Renal cortical epithelial cell (primary cell): ENCODE measurements at places on chromosomes 3 and 15. TPM values are rescaled to one million over a fixed set of nuclear protein-coding genes. Genes with fewer than 3 reads are reported as not detected.

- no peak for DNase-seq
These were observed 7.3 kb downstream of the FAM131A start for GRCh38 chr3:184344579-184345316.

MYO1E gene
- total RNA-seq: 444 and 694 TPM in 2 replicates

LMAN1L gene
- total RNA-seq: not detected in 2 replicates

- DNase-seq: peak; percentile 82
These were observed 1.5 kb upstream of the HEG1 start for GRCh38 chr3:125057186-125057850.

COL6A6 gene
- not detected in 2 replicates for total RNA-seq

ATP13A5 gene
- not detected in 2 replicates for total RNA-seq

- DNase-seq: peak; percentile 42
These were observed 193.4 kb upstream of the RASGRP1 start for GRCh38 chr15:38758043-38758442.

ACAD11 gene
- 34.6 and 81.0 TPM in 2 replicates for total RNA-seq

PROK2 gene
- not detected in 2 replicates for total RNA-seq

C3orf49 gene
- total RNA-seq: not detected in 2 replicates

DNA sequence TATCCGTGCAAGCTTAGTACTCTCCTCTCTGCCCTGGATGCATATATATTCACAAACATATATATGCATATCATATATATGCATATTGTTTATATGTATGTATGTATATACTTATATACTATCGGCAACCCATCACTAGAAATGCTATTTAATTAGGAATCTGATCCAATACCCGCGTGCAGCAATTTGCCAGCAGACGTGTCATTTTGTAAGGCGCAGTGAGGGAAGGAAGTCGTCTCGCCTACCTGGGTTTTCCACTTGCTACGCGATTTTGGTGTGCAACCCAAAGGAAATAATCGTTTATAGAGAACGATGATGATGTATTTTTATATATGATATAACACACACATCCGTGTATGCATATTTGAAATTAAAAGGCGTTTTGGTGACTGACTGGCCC, 5.6 kb upstream of the FEZF2 start:
- DNase-seq: no peak

DNA sequence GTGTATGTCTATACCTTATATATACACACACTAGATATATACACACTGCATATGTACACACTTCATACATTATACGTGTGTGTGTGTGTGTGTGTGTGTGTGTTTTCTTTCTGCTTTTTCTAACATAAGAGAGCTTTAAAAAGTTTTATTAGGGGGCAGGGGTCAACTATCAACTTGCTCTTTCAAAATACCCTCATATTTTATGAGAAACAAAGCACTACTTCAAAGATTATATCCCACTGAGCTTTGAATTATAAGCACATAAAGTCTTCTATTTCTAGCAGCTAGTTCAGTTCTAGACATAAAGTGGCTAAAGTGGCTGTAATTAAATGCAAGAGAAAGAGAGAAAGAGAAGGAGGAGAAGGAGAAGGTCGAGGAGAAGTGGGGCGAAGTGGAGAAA, 1361.3 kb downstream of the ZPLD1 start:
- DNase-seq: no peak

DNA sequence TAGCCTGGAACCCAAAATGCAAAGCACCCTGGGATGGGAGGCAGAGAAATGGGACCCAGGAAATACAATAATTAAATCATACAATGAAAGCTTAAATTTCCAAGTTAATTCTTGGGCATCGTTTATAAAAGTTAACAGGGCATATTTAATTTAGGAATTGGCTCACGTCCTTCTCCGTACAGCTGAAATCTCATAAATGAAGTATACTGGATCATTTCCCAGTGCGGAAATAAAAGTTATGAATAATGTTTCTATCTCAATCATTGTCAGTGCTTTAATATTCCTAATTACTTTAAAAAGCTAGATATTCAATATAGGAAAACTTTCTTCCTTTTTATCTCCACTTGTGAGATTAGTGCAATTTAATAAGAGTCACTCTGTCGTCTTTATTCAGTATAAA, 164.0 kb downstream of the MEGF11 start:
- no peak for DNase-seq

- DNase-seq: no peak
These were observed 27.6 kb downstream of the ZNF592 start for GRCh38 chr15:84775867-84776449.

DNA sequence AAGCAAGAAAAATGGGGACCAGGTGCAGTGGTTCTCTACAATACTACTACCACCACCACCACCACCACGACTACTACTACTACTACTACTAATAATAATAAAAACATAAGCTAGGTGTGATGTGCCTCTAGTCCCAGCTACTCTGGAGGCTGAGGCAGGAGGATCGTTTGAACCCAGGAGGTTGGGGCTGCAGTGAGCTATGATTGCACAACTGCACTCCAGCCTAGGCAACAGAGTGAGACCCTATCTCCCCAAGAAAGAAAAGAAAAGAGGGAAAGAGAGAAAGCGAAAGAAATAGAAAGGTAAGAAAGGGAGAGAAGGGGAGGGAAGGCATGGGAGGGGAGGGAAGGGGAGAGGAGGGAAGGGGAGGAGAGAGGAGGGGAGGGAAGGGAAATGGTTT, 350.6 kb downstream of the FOXP1 start:
- DNase-seq: no peak

- no peak for DNase-seq
These were observed 189.0 kb downstream of the STT3B start for GRCh38 chr3:31721676-31722075.

DNA sequence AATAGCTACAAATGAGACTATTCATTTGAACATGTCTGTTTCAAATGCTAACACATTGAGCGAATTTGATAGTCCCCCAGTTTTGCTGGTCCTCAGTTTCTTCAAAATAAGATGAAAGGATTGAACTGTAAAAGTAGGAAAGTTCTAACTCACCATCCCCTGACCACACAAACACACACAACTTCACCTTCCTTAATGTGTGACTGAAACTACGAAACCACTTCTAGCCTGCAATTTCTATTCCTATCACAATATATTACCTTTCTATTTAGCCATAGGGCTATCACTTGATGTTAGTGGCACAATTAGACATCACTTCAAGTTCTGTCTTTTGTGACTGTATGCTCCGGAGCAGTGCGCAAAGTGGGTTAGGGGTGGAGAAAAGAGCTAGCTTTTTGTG, 14.9 kb downstream of the BTLA start:
- DNase-seq: no peak

DNA sequence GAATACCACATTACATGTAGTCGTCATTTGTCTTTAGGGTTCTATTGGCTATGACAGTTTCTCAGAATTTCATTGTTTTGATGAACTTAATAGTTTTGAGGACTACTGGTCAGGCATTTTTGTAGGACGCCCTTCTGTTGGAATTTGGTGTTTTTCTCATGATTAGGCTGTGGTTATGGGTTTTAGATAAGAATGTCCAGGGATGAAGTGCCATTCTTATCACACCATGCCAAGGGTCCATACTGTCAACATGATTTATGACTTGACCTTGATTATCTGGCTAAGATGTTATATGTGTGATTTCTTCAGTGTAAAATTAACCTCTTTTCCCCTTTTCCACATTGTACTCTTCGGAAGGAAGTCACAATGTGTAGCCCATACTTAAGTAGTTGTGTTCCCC, 135.3 kb downstream of the DIPK2A start:
- DNase-seq: no peak

GRCh38 chr3:160739079-160739478, 17.0 kb upstream of the PPM1L start:
- DNase-seq: no peak

AMOTL2 gene
- 141 and 180 TPM in 2 replicates for total RNA-seq

DNA sequence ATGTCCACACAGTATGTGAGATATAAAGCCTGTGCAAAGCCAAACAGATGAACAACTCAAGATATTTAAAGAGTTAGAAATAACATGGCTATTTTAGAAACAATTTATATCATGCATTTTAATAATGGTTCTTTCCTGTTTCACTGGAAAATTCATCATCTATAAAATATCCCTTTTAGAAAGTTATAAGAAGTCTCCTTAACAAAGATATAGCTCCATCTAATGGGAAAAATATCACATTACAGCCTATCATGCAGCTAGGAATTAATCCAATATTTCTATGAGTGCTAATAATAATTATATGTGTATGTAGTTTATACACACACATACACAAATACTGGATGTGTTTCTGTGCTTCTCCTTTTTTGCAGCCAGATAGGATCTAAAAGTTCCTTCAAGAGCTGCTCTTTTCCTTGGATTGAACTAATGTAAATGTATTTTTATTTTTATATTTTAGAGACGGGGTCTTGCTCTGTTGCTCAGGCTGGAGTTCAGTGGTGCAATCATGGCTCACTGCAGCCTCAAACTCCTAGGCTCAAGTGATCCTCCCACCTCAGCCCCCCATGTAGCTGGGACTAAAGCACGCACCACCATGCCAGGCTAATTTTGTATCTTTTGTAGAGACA, 21.6 kb downstream of the RPL22L1 start:
- no peak for DNase-seq

CFAP91 gene
- 0.52 and 5.0 TPM in 2 replicates for total RNA-seq

CACNA2D2 gene
- 0.17 and 0.55 TPM in 2 replicates for total RNA-seq

SLITRK3 gene
- total RNA-seq: not detected in 2 replicates

DNA sequence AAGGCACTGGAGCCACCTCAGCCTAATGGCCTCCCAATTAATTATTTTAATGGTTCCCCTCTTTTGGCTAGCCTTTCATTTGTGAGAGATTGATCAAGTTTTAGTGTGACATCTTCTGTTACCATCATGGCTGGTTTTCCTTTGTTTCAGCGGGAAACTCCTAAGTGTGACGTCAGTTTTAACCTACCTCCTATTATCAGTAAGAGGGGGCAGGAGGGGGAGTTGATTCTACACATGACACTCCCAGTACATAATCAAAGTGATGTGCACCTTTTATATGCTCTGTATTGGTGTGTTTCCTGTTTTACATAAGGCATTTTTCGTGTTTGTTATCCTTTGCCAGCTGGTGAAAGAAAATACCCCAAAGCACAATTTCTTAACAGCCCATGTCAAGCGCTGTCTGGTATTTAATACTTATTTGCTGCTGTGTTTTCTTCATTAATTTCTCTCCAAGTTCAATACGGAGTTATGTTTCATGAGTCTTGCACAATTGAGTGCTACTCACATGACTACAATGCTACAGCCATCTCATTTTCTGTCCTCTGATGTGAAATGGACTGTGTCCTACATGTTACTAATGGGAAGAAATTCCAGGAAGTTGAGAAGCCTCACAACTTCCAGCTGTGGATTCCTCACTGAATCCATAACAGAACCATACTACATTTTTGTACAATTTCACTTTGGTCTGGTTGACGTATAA, 52.2 kb upstream of the POLR2M start:
- peak; percentile 95 for DNase-seq

C2CD4A gene
- under 0.01 and 11.7 TPM in 2 replicates for total RNA-seq

GRCh38 chr15:96687388-96688107, 357.0 kb downstream of the NR2F2 start:
- DNase-seq: no peak

IL17RD gene
- 2.8 and 7.7 TPM in 2 replicates for total RNA-seq

DNA sequence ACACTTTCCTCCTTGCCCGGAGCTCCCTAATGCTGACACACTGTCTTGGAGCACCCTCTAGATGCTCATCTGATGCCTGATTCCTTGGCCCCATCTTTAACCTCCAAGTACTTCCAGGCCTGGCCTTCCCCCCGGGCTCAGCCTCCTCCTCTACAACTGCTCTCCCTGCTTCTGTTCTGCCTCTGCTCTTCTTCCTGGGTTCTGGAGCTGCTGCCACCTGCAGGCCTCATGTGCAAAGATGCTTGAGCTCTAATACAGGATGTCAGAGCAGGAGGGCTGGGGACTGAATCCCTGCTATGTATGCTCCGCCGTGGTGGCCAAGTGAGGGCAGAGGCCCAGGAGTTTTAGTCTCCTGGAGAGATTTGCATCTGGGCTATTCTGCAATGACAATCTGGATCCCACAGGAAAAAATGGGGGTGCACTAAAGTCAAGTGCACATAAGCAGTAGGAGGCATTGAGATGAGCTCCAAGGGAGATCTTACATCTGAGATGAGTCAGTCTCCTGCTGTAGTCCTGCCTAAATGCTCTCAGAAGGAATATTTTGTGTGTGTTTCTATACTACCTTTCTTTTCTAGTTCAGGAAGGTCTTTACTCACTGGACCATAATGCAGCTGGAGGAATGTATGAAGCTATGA, 296.3 kb downstream of the UACA start:
- DNase-seq: peak; percentile 49

SLC9C1 gene
- total RNA-seq: 0.25 and 1.7 TPM in 2 replicates

DNA sequence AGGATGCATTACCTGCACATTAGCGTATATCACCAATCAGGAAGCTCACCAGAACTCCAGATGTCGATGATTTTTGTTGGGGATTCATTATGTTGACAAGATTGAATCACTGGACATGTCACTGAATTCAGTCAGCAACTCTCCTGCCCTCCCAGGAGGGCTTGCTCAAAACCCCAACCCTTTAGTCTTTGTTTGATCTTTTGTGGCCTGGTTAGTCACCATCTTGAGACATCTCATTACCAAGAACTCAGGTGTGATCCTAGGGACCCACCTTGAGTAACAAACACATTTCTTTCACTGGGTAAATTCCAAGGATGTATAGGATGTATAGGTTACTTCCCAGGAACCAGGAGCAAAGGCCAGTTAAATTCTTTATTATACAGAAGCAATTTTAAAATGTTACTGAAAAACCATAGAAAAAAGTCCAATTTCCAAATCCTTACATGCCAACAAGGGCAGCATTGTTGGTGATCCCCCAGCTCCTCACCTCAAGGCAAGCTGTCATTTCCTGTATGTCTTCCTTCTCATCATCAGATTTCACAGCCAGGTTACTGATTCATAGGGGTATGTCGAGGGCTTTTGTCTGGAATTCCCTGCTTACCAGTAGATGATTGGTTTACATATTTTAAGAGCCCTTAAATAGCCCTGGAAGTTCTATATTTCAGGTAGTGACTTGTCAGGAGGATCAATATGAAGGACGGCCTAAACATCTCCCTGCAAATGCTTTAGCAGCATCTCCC, 11.7 kb downstream of the SNRPN start:
- no peak for DNase-seq

DNA sequence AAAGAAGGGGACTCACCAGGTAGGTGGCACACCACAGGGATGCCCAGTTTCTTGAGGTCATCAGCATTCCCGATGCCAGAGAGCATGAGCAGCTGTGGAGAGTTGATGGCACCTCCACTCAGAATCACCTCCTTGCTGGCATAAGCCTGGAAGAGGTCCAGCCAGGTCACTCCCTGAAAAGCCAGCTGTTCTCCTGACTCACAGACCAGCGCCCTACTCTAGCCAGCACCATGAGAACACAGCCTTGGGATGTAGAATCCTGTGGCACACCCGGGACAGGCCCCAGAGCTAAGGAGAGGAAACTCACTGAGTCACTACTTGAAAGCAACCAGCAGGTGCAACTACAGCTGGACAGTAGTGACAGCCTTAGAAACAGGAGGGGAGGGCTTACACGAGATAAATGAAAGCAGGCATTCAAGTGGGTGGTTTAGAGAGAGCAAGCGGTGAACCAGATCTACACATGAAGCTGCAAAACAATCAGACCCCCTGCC, 24.5 kb downstream of the CHDH start:
- peak; percentile 71 for DNase-seq
